ENCODE measurements at places on chromosomes 11 and 22. TPM values are rescaled to one million over a fixed set of nuclear protein-coding genes. Genes with fewer than 3 reads are reported as not detected.

Gene MDK
- total RNA-seq, result 399 TPM

Gene GALNT18
- not detected for total RNA-seq

Gene TRIM77
- total RNA-seq, result not detected

Gene TBX1
- total RNA-seq, result 2.4 TPM

Gene OR11H1
- total RNA-seq, result not detected

Gene POLR3H
- total RNA-seq, result 49.7 TPM

Gene SC5D
- total RNA-seq, result 10.2 TPM

Gene TMPRSS4
- 18.7 TPM for total RNA-seq

Gene MRPL21
- 81.9 TPM for total RNA-seq

Gene FGF4
- not detected for total RNA-seq

Gene NCR3LG1
- total RNA-seq, result 0.33 TPM

Gene KRTAP5-1
- total RNA-seq, result not detected

Gene RIMBP3C
- total RNA-seq, result 0.15 TPM

Gene CWF19L2
- 11.9 TPM for total RNA-seq

Gene TMEM151A
- 0.15 TPM for total RNA-seq

Gene BIK
- total RNA-seq, result 10.6 TPM

Gene GDPD4
- not detected for total RNA-seq

Gene SLC22A12
- total RNA-seq, result not detected

Gene OR2D2
- total RNA-seq, result not detected

Gene OR52E2
- not detected for total RNA-seq

Gene ARHGAP8
- 114 TPM for total RNA-seq

Gene OR5B3
- not detected for total RNA-seq

Gene RHOG
- total RNA-seq, result 36.1 TPM

Gene BTBD10
- total RNA-seq, result 16.5 TPM

Gene UBTFL1
- total RNA-seq, result not detected

Gene XKR3
- total RNA-seq, result not detected
